ENCODE measurements at places on chromosomes 7 and 10.

- no peak for DNase-seq
These were observed 68.4 kb downstream of the PHTF2 start for GRCh38 chr7:77866786-77867536.

DNA sequence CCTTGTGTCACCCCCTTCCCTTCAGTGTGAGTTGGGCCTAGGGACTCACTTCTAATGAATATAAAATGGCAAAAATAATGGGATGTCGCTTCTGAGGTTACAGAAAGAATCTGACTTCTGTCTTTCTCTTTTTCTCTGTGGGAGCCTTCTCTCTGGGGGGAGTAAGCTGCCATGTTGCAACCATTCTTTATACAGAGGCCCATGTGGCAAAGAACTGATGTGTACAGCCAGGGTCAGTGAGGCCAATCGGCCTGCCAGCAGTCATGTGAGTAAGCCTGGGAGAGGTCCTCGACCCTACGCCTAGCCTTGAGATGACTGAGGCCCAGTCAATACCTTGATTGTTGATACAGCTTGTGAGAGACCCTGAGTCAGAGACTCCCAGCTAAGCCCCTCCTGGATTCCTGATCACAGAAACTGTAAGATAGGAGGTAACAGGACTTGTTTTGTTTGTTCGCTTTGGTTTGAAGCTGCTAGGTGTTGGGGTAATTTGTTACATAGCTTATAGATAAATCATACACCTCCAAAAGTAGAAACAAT is 1.7 kb downstream of the TCAF1 start:
- DNase-seq, result no peak

DNA sequence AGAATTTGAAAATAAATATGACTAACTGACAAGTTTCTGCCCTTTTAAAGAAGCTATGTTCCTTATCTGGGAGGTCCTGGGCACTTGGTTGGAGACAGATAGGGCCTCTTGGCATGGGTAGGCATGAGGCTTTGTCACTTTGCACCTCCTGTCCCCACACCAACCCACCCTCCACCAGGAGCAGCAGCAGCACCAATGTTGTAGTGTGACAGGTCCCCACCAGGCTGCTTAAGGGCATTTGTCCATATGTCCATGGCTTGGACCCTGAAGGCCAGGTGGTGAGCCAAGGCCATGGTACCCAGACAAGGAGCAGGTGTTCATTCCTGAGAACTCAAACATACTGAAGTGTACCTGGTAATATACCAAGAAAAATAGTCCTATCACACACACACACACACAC is 629.1 kb downstream of the ACTR3B start:
- no peak for DNase-seq

DNA sequence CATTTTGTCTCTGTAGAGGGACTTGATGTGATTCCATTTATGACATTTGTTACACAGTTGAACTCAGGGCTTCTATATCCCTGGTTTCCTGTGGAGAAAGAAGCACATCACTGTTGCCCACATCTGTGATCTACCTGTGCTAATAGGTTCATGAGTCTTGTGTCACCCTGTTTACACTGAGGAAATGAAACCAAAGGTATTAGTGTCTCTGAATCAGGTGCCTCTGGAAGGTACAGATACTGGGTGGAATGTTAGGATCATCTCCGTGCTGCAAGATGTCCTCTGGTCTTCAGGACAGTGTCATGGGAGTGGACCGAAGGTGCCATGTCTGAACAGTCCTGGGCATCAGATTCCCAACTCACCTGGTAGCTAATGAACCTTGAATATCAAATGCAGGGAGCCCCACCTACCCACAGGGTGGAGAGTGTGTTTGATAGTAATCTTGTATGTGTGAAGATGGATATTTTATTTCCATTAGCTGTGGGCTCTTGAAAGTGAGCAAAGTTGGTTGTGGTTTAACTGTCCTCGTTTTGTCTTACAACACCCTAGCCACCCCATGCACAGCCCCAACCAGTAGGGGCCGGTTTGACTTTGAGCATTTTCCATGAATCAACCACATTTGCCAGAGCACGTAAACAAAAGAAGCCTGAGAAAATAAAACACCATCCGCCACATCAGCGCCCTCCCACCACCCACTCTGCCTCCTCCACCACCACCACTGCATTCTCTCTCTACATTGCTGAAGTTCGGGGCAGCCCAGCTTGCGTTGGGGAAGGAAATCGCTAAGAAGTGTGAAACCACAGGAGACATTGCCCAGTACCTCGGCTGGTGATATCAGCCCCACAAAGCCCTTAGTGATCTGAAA is 40.7 kb downstream of the TARP start:
- peak; percentile 87 for DNase-seq

DNA sequence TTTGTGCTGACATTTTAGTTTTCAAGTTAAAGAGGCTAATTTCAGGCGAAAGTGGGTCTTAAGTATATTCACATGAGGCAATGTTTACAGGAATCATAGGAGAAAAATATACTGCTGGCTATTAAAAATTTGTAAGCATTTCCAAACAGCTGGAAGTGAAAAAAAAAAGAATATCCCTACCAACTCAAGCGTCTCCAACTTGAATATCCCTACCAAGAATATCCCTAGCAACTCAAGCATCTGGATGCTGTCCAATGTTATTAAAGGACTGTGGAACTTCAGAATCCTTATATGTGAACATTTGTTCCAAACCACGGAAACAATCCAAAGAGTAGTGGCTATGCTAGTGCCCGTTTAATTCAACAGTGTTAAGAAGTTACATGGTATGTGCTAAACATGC is 1303.0 kb downstream of the GATA3 start:
- no peak for DNase-seq

GRCh38 chr10:70493660-70494234 is 15.2 kb downstream of the PALD1 start:
- peak; percentile 21 for DNase-seq

DNA sequence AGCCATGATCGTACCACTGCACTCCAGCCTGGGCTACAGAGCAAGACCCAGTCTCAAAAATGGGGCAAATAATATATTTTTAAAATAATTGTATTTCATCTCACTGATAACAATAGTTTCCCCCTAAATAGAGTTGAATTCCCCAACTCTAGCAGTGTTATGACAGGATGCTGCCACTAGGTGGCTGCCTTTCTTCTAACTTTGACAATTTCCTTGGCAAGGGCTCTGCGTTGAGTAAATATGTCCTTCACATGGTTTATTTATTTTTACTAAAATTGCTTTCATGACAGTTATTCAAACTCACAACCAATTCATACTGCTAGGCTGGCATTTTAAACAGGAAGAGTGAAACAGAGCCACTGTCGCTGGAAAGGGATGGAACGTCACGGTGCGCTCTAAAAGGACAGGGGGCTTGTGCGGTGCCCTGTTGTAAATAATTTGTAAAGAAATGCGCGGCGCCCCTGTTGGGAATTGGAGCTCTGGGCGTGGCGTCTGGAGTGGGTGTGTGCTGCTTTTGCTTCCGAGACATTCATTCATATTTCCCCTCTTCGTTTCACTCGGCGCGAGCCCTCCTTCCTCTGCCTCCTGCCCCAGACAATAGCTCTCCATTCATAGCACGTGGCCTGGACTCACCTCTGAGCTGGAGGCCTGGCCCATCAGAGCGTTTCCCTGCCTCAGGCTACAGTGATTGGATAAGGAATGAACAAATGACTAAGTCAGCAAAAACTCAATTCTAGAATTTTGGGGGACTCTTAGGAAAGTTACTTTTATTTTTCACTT is 20.5 kb upstream of the PITRM1 start:
- DNase-seq, result peak; percentile 64

DNA sequence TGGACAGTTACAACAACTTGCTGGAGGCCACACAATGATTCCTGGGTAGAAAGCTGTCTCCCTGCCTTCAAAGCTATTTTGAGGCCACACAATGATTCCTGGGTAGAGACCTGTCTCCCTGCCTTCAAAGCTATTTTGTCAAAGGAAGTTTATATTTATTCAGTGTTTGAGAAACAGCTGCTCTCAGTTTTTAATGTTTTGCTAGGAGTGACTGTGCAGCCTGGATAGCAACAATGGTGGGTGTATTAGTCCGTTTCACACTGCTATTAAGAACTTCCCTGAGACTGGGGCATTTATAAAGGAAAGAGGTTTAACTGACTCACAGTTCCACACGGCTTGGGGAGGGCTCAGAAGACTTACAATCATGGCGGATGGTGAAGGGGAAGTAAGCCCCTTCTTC is 3.9 kb upstream of the SGPL1 start:
- DNase-seq, result no peak

- DNase-seq, result no peak
These were observed 585.8 kb downstream of the GATA3 start for GRCh38 chr10:8640301-8640700.

Data from activated CD4-positive, alpha-beta T cell treated with anti-CD3 and anti-CD28 coated beads, Interleukin-2, amount 50 U/mL, for 16 hours (primary cell).